ENCODE measurements at places on chromosomes 11 and 22.

GRCh38 chr22:49503321-49503720 lies 324.4 kb downstream of the BRD1 start:
- DNase-seq, result no peak

- no peak for DNase-seq
Measured at GRCh38 chr22:32596471-32596870, 121.9 kb downstream of the FBXO7 start.

DNA sequence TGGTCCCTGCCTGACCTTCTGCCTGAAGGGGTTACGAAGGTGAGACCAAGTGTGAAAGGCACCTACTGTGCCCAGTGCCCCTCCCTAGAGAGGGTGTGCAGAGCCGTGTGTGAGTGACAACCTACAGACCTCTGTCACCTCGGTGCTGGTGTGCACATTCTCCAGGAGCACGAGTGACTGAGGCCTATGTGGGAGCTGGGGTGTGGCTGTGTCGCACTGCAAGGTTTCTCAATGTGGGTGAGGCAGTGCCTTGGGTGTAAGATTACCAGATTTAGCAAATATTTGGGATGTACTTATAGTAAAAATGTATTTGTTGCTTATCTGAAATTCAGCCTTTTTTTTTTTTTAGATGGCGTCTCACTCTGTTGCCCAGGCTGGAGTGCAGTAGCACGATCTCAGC lies 5.6 kb downstream of the STARD10 start:
- DNase-seq, result no peak

- DNase-seq, result no peak
Measured at GRCh38 chr11:13012056-13012661, 3.0 kb downstream of the RASSF10 start.

DNA sequence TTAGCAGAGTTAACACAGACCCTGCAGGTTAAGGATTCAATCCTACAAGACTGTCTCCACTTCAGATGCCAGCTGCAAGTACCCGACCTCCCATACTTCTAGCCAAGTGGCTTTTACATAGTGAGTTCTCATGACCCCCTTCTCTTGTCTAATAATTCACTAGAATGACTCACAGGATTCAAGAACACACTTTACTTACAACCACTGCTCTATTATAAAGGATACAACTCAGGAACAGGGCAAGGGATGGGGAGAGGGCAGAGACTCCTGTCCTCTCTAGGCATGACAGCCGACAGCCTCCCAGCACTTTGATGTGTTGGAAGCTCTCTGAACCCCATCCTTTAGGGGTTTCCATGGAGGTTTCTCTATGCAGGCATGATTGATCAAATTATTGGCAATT lies 60.0 kb downstream of the MYO18B start:
- no peak for DNase-seq

GRCh38 chr22:49838771-49839717 lies 11.4 kb upstream of the BRD1 start:
- DNase-seq, result no peak

GRCh38 chr11:34395916-34396550 lies 38.2 kb upstream of the ABTB2 start:
- no peak for DNase-seq

- DNase-seq, result no peak
Measured at GRCh38 chr22:49903322-49904039, 14.8 kb downstream of the ALG12 start.

DNA sequence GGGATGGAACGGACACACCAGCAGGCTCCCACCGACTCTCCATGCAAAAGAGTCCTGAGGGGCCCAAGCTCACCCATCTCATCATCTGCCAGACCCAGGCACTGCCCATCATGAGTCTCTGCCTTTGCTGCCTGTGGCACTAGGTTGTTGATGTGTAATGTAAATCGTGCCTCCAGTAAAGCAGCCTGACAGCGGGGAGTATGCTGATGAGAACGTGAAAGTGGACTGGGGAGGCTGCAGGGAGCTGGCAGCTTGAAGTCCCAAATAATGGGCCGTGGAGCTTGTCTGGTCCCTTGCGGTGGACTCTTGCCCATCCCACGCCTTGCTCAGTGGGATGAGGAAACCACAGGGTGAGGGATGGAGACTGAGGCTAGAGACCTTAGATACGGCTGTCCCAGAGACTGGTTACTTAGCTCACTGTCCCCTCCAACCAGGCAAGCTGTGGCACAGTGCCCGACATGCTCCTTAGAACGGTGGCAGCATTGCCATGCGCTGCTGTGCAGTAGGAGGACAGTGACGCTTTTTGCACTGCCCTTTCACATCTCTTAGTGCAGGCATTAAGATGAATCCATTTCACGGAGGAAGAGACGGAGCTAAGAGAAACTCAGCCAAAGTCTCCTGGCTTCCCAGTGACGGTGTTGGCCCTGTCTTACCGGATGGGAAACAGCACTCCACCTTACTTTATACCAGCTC lies 39.6 kb upstream of the PLET1 start:
- DNase-seq, result no peak

DNA sequence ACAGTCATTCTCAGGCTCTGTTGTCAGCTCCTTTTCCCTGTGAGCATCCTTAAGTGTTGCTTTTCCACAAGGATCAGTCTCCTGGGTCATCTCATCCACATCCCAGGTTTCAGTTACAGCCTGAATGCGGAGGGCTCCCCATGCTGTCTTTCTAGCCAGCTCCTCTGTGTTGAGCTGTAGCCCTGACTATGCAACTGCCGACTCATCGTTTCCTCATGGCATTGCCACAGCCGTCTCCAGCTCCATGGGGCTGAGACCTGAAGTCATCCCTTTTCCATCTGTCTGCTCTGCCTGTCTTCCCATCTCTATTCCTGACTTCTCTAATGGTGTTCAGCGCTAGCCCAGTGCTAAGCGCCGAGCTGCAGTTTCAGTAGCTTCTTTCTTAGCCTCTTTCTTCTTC lies 11.8 kb downstream of the SAMM50 start:
- no peak for DNase-seq

GRCh38 chr11:6498121-6498520 lies 1.0 kb downstream of the DNHD1 start:
- DNase-seq, result no peak
